Stimulated activated CD4-positive, alpha-beta T cell treated with anti-CD3 and anti-CD28 coated beads, Interleukin-2, amount 100 ng/mL, for 24 hours (primary cell): ENCODE measurements at places on chromosomes 16 and 17.

GRCh38 chr16:5188318-5188988, 90.9 kb upstream of the EEF2KMT start:
- no peak for DNase-seq

DNA sequence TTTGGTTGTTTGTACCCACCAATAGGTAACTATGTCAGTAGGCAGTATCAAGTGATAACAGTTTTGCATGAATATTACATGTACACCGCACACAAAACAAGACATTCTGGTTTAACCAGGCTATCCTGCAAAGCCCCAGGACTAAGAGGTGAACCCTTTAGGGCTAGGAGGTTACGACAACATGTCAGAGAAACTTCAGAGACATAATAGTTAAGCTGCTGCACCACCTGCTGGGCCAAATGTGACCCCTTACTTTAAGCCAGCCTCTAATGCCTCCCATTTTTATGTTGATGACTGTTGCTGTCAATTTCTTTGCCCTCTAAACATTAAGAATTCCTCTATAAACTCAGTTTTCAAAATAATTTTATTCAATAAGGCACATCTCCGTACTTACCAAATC, 15.4 kb downstream of the SRP68 start:
- no peak for DNase-seq

GRCh38 chr17:83064021-83064731, 15.2 kb upstream of the METRNL start:
- DNase-seq, result peak; percentile 16

DNA sequence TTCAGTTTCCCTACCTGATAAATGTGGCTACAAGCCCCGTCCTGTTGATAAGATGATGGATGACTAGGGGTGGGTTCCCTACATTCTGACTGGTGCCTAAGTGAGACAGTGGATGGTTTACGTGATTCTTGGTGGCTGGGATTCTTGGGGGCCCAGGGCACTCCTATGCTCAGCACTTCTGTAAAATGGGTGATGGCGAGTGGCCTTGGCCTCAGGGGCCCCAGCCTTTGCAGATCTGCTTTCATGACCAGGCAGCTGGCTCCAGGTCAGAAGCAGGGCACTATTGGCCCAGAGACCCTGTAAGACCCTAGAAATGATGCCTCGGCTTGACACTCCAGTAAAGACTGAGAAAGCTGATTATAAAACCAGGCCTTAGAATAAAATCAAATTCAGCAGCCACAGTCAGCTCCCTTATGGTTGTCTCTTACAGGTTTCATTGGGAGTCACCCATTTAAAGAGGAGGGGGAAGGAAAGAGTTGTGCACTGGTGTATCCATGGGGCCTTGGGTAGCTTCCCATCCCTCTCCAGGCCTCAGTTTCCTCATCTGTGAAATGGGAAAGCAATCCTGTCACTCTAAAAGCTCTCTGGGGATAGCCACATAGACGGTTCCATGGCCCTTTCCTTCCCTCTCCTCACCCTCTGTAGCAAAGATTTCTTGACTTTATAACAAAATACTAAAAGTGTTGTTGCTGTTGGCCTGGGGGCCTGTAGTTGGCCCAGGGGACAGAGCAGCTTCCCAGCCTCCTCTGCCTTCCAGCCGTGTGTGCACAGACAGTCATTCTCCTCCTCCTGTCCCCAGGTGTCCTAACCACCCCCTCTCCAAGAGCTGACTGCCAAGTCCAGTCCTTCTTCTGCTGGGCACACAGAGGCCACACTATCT, 1.2 kb downstream of the SNX20 start:
- no peak for DNase-seq

GRCh38 chr16:83928341-83929055, 24.5 kb upstream of the OSGIN1 start:
- DNase-seq, result no peak

DNA sequence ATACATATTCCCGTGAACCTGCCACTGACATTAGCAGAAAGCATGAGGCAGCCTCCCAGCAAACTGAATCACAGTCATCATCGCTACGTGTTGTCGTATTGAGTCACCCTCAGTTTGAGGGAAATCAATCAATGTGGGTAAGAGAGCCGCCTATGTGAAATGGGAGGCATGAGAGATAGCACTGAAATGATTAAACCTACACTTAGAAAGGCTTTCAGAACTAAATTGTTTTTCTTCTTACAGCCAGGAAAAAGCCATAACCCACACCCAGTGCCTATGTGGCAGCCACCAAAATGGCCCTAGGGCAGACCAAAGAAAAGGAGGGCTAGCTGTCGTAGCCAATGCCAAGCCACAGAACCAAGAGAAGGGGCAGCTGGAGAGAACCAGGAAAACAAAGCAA, 90.5 kb downstream of the ADAMTS18 start:
- DNase-seq, result no peak
